ENCODE measurements at places on chromosomes 1 and 21. TPM values are rescaled to one million over a fixed set of nuclear protein-coding genes. Genes with fewer than 3 reads are reported as not detected.

Gene FBXO2
- total RNA-seq = 5.6 TPM

Gene ITLN2
- total RNA-seq = not detected

Gene G0S2
- total RNA-seq = not detected

Gene FCRL3
- total RNA-seq = 0.37 TPM
